Activated naive CD8-positive, alpha-beta T cell treated with anti-CD3 and anti-CD28 coated beads, Interleukin-2, amount 50 U/mL, for 16 hours (primary cell): ENCODE measurements at places on chromosomes 3 and 15.

DNA sequence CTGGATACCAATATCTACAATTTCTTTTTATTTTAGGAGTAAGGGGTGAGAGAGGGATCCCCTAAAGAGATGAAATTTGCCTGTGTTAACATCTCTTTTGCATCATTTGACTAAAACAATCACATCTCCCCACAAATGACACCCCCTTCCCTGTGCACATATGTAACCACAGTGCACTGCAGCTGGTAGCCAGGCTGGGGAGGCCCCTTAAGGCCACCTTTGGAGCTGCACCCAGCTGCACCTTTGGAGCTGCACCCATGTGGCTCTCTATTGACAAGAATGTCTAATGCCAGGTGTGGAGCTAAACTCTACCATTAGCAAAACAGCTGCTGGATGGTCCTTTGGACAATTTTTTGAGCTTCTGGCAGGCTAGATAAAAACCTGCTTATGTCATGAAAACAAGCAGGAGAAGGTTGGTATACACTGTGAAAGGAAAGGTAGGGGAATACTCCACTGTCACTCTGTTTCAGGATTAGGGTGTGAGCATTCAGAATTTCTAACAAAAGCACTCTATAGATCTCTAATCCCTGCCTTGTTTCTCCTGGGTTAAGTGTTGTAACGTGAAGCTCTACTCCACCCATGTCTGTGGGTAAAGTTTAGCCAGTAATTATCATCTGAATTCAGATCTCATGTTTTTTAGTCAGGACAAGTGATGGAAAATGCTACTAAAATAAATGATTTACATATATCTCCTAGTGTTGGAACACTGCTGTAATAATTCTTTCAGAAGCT, 52.1 kb downstream of the TFG start:
- no peak for DNase-seq

GRCh38 chr3:27633224-27633545, 88.9 kb downstream of the EOMES start:
- no peak for DNase-seq

- DNase-seq, result no peak
These were observed 19.5 kb downstream of the NFKBIZ start for GRCh38 chr3:101868534-101869464.

DNA sequence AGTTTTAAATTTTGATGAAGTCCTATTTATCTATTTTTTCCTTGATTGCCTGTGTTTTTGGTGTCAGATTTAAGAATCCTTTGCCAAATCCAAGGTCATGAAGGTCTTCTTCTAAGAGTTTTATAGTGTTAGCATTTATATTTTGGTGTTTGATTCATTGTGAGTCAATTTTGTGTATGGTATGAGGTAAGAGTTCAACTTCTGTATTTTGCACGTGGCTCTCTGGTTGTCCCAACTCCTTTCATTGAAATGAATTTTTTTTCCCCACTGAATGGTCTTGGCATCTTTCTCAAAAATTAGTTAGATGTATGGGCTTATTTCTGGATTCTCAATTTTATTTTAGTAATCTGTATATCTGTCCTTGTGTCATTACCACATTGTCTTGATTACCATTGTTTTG, 57.1 kb upstream of the STRIT1 start:
- DNase-seq, result no peak

GRCh38 chr3:23650371-23651140, 155.2 kb upstream of the UBE2E1 start:
- no peak for DNase-seq

DNA sequence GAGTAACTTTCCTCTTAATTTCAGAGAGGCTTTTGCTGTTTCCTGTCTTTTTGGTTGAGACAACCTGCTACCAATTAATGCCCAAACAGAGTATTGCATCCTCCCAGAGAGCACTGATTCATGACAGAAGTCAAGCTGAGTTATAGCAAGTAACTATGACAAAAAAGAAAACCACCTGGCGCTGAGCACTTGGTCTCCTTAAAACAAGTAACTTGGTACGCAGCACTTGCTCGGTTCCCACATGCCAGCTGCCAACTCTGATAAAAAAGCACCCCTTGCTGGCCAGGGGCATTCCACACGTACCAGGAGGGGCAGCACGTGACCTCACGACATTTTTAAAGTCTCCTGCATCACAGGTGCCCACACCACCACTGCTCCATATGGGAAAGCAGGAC, 13.5 kb upstream of the MYO5C start:
- DNase-seq, result no peak

DNA sequence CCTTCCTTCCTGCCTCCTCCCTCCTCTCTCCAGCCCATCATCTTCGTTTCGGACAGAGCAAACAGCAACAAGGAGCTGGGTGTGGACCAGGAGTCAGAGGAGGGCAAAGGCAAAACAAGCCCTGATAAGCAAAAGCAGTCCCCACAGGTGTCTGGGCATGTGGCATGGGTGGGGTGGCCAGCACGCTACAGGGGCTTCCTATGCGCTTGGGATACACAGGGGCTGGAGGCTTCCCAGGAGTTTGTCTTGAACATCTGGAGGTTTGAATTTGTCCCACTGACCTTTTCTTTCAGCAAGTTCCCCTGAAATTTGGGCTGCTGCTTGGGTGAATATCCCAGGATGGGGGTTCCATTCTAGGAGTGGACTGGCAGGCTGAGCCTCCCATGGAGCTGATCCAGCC, 48.9 kb downstream of the CAPN3 start:
- DNase-seq, result no peak

GRCh38 chr3:72244396-72244795, 459.4 kb upstream of the PROK2 start:
- no peak for DNase-seq

- DNase-seq, result no peak
These were observed 43.2 kb upstream of the LEKR1 start for GRCh38 chr3:156782921-156783320.

- DNase-seq, result no peak
These were observed 134.5 kb upstream of the SGO1 start for GRCh38 chr3:20320489-20320888.

GRCh38 chr3:48576647-48577046, 13.1 kb upstream of the UCN2 start:
- DNase-seq, result no peak

DNA sequence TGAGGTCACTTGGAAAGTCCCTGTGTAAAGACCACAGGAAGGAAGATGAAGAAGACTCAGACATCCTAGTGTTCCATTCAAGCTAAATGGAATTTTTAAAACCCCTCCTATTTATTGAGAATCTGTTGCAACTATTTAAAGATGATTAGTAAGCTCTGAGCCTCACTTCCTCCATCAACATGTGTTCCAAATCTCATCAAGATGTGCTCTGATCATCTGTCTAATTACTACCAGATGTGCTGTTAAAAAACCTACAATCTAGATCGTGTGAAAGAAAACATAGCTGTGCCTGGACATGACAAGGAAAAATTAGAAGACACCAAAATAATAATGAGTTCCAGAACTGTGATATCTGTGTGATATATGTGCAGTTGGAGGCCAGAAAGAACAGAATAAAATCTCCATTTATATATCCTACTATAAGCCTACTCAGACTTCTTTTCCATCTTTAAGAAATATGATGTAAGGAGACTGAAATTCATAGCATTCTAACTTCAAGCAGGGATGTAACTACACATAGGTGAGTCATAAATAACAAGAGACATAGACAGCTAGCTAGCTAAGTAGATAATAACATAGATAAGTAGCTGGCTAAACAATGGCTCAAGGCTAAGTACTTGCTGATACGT, 7.8 kb downstream of the XPC start:
- no peak for DNase-seq

DNA sequence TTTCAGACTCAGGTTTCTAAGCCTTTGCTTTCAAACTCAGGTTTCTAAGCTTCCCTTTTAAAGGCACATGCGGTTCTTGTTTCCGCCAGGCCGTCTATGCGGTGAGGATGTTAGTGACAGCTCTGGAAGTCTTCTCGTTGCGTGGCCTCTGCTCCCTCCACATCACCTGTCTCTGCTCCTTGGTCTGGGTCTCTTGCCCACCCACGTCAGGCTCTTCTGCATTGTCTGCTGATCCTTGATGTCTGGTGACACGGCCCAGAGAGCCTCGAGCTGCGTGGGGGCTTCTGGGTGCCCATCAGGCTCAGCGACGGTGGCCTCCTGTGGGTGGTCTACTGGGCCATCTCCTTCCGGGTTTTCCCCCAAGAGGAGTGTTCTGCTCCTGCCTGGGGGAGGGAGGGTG, 30.5 kb downstream of the KLF13 start:
- DNase-seq, result no peak

DNA sequence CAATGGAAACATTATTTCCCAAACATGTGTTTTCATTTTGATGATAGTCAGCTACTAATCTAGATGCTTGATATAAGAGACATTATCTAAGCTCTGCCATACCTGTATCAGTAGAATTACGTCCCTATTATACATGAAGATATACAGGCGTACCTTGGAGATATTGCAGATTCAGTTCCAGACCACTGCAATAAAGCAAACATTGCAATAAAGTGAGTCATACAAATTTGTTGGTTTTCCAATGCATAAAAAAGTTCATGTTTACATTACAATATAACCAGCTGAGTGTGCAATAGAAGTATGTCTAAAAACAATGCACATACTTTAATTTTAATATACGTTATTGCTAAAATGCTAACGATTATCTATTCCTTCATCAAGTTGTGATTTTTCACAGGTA, 236.0 kb upstream of the ZNF717 start:
- DNase-seq, result no peak

DNA sequence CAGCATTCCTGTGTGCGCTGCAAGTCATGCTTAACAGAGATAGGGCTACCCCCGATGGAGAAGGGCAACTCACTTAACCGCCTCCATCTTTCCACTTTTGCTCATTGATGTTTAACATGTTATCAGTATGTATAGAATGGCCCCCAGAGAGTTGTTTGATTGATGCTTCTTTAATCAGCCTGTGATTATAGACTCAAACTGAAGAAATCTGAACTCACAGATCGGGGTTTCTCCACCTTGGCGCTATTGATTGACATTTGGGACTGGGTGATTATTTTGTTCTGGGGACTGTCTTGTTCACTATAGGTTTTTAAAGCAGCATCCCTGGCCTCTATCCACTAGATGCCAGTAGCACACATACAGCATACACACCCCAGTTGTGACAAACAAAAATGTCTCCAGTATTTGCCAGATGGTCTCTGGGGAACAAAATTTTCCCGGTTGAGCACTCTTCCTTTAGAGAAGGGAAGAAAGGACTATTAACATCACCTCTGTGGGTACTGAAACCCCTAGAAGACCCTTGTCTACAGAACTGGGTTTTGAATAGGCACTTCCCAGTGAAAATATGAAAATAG, 54.4 kb downstream of the LARS2 start:
- DNase-seq, result no peak
